ENCODE measurements at places on chromosomes 2 and 18.
A peak's percentile ranks its signal among the peaks of the same experiment; 100 is the strongest.

- no peak for DNase-seq
Observed at GRCh38 chr2:102002228-102002627, 10.5 kb downstream of the IL1R2 start.

DNA sequence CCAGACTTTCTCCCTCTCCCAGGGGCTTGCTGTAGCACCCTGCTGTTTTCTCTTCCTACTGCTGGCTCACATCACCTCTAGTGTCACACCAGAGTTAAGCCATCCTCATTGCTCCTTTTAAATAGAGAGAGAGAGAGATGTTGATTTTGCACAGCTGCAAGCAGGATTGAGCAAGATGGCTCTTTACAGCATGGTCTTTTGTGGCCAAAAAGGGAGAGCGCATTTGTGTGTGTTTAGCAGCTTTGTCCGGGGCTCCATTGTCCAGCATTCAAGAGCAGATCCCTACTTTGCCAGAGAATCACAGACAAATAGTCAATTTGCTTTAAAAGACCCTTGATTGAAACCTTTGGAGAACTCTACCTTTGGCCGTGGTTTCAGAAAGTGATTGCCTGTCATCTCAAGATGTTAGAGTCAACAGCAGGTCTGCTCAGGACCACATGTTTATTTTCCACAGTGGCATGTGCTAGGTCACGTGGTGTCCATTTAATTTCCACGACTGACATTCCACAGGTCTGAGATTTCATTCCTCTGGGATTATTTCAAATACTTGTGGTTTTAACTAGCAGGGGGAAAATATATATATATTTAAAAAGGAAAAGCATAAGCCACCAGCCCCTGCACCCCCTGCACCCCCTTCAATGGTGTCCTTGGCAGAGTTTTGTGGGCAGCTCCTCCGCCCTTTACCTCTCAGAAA is 359.9 kb upstream of the SLC14A2 start:
- DNase-seq = no peak

- no peak for DNase-seq
Observed at GRCh38 chr2:46127176-46127575, 170.0 kb upstream of the EPAS1 start.

DNA sequence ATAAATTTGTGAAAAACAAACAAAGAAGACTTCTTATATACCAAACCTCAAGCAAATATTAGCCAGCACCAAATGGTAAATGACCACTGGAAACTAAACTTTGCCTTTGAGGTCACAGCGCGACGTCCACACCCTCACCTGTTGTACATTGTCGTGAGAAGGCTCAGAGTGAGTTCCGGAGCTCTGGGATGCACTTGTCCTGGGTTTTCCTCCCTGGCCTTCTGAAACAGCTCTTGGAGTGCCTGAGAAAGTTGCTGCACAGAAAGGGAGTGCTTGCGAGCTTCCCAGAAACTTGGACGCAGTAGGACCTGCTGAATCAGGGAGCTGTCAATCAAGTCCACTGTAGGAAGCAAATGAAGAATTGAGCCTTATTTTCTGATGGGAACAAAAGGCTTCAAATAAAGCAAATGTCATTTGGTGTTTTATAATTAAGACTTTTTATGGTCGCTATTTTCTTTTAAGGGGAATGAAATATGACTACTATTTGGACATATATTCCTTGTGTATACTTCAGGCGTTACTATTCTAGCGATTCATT is 11.0 kb downstream of the DYTN start:
- DNase-seq = no peak

DNA sequence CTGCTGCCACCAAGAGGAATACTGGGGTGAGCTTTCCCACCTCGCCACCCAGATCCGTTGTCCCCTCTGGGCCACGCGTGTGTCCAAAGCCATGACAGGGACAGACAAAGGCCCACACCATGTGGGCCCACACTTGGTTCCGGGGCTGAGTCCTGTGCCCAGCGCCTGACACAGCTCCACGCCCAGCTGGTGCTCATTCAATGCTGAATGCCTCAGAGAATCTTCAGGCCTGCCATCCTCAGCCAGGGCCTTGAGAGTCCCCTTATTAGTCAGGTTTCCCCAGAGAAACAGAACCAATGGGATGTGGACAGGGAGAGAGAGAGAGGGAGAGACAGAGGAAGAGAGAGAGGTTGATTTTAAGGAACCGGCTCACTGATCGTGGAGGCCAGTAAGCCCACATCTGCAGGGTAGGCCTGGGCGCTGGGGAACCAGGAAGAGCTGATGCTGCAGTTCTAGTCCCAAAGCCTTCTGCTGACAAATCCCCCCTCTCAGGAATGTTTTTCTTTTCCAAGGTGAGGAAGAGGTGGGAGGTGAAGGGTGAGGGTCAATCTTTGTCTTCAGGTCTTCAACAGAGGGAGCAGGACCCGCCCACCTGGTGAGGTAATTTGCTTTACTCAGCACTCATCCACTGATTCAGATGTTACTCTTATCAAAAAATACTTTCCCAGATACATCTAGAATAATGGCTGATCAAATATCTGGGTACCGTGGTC is 10.2 kb upstream of the SPATA3 start:
- no peak for DNase-seq

DNA sequence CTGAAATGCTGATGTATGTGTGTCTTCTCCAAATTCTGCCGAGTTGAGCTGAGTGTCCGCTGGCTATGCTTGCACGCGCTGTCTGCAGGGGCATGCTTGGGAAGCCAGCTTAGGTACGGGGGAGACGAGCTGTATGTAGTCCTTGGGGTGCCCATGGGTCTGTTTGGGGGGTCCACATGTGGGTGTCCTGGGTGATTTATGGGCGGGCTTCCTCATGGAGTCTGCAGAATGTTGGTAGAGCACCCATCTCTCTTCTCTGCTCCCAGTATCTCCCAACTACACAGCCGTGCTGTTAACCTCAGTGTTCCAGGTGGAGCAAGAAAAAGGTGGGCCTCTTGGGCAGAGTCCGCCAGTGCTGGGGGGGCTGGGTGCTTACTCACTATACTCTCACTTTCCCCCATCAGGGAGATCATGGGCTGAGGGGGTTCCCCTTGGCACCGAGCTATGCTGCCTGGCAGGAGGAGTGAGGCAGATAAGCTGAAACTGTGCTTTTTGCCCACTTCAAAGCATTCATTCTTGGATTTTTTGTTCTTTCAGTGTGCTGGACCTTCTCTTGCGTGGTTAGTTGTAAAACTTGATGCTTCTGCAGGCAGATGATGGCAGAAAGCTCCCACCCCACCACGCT is 128.2 kb upstream of the ALKAL2 start:
- no peak for DNase-seq

DNA sequence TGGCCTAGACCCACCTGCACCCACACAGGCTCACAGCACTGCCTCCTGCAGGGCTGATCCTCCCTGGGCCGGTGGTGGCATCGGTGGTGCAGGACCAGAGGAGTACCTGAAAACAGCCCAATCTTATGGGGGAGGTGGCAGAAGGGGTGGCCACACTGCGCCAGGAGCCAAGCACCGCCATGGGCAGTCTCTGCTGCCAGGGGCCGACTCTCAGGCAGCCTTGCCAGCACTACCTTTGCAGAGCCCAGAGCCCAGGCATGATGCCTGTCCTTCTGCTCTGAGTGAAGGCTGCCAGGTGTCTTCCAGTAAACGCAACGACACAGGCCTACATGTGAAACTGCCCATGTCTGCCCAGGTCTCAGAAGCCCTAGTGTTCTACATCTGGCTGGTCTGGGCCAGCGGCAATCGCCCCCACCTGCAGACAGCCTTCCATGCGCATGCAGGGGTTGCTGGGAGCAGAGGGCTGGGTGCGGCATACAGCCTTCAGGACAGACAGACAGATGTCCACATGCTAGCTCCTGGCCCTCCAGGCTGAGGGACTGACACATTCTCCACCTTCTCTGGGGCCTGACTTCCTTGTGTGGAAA is 6.8 kb downstream of the HS6ST1 start:
- no peak for DNase-seq

- no peak for DNase-seq
Observed at GRCh38 chr2:127134833-127135830, 28.2 kb upstream of the BIN1 start.

DNA sequence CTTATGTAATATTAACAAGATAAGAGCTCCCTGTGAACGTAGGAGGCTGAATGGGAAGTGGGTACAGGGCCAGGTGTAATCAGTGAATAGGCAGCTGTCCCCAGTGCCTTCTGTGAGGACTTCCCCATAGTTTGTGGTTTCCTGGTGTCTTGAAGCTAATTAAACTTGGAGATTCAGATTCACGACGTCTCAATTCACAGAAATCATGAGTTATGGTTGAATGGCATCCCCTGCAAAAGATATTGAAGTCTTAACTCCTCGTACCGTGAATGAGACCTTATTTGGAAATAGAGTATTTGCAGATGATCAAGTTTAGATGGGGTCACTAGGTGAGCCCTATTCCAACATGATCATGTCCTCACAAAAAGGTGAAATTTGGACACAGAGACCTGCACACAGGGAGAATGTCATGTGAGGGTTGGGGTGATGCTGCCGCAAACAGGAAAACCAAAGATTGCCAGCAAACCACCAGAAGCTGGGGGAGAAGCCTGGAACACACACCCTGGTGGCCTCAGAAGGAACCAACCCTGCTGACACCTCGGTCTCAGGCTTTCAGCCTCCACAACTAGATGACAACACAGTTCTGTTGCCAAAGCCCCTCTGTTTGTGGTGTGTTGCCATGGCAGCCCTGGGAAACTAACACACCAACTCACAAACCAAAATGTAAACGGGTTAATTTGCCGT is 13.2 kb downstream of the ARL4C start:
- peak; percentile 81 for DNase-seq

- DNase-seq = no peak
Observed at GRCh38 chr2:54566896-54567295, 110.8 kb downstream of the SPTBN1 start.

DNA sequence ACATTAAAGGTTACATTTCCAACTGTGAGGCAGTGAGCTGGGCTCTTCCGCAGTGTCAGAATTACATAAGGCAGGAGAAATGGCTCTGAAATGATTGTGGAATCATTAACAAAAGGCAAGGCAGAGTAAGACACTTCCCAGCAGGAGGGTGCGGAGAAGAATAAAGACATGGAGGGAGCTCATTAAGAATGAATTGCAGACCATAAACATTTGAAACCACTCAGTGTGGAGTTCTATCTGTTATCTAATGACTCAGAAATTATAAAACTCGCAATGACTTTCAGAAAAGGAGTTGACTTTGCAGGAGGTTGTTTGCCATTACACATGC is 77.0 kb downstream of the SMIM21 start:
- no peak for DNase-seq

- no peak for DNase-seq
Observed at GRCh38 chr2:15811367-15811766, 129.0 kb upstream of the MYCN start.

GRCh38 chr2:220574038-220574437 is 946.6 kb downstream of the SLC4A3 start:
- DNase-seq = no peak

DNA sequence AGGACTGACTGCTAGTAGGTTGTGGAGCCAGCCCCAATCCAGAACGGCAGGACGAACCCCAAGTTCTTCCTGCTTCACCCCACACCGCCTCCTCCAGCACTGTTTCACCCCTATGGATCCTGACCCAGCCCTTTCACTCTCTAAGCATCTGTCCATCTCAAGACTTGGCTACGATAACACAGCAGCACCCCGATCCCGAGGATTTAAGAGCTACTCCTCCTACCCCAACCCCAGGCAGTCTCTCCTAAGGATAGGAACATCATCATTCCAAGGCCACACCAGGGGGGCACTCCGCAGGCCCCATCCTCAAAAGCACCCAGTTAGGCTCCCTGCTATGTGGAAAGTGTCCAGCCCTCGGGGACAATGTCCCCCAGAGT is 645 bp downstream of the KCTD18 start:
- DNase-seq = no peak

DNA sequence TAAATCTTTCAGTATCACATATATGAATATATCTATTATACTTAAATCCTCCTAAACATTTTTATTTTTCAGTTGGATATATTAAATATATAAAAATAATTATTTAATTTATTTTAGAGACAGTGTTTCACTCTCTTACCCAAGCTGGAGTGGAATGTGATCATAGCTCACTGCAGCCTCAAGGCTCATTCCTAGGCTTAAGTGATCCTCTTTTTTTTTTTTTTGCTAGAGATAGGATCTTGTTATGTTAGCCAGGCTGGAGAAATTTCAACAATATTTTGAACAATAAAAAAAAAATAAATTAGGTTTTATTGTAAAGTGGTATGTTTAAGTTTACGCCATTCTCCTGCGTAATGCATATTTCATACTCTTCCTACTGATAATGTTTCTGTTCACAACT is 4.2 kb downstream of the SPAST start:
- DNase-seq = no peak

- peak; percentile 21 for DNase-seq
Observed at GRCh38 chr18:63963615-63964256, 6.1 kb upstream of the SERPINB8 start.

- DNase-seq = no peak
Observed at GRCh38 chr2:69099541-69099940, 86.6 kb downstream of the ANTXR1 start.

- no peak for DNase-seq
Observed at GRCh38 chr2:168145426-168146310, 101.7 kb downstream of the STK39 start.

DNA sequence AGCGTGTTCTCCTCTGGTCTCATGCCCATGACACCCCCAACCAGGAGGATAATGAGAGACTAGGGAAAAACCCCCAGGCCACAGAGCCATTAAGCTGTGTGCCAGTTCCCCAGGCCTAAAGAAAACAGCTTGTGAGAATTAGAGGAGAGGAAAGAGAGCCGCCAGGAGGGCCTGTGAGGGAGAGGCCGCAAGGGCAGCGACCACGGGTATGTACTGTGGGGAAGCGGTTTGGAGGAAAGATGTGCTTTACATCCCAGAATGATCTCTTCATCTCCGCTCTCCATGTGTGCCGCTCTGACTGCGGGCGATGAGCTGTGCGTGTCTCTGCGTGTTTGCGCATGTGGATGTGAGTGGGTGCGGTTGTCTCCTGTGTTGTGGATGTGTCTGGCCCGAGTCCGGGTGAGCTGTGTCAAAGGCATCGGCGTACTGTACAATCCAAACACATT is 82.9 kb downstream of the DYSF start:
- DNase-seq = no peak
